ENCODE measurements at places on chromosomes 1 and 21.

DNA sequence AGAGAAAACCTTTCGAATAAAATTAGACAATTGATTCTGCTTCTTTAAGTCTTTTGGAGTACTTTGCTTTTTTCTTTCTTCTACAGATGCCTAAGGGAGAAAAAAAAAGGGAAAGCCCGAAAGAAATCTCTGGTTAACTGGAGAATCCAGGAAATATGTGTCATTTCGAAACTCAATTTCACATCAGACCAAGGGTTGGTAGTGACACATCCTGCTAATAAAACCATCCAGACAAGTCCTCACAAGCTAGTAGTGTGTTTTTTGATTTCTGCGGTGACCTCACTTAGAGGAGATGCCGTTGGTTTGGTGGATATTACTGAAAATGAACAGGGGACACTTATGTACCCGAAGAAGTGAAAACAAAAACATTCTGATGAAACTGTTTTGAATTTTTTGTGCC is 726.5 kb upstream of the ADAMTS5 start:
- DNase-seq, result no peak

GRCh38 chr1:68128157-68128556 is 77.7 kb upstream of the DIRAS3 start:
- DNase-seq, result no peak

DNA sequence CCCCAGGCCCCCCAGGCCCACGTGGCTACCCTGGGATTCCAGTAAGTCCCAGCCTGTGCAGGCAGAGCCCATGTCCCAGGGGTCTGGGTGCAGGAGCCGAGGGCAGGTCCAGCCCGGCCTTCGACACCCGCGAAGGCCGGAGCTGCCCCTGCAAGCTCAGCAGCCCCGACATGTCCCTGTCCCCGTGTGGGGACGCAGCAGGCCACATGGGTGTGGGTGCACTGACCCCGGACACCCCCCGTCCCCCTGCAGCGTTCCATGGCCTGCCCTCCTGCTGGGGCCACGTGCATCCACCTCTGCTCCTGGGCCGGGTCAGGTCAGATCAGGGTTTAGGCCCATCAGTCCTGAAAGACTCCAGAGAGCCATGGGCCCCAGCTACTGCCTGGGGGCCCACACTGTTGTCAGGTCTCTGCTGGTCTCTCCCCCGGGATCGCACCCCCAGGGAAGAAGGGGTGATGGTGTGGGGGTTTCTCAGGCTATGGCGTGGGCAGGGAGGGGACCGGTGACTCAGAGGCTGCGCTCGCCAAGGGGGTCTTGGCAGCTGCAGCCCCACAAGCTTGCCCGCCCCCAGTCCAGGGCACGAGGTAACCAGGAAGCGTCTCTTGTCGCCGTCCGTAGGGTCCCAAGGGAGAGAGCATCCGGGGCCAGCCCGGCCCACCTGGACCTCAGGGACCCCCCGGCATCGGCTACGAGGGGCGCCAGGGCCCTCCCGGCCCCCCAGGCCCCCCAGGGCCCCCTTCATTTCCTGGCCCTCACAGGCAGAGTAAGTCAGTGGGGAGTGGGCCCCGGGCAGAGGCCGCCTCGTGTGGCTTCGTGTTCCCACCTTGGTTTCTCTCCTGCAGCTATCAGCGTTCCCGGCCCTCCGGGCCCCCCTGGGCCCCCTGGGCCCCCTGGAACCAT is 37.5 kb downstream of the SLC19A1 start:
- DNase-seq, result no peak

- no peak for DNase-seq
These were observed 49.6 kb downstream of the OSBPL9 start for GRCh38 chr1:51666478-51666877.

- DNase-seq, result no peak
These were observed 671.7 kb upstream of the PTBP2 start for GRCh38 chr1:96049759-96050409.

GRCh38 chr1:149962039-149962647 is 25.5 kb upstream of the MTMR11 start:
- DNase-seq, result peak; percentile 30
